ENCODE measurements at places on chromosomes 1 and 21.

- no peak for DNase-seq
Measured at GRCh38 chr1:215878128-215878527, 311.0 kb downstream of the KCTD3 start.

DNA sequence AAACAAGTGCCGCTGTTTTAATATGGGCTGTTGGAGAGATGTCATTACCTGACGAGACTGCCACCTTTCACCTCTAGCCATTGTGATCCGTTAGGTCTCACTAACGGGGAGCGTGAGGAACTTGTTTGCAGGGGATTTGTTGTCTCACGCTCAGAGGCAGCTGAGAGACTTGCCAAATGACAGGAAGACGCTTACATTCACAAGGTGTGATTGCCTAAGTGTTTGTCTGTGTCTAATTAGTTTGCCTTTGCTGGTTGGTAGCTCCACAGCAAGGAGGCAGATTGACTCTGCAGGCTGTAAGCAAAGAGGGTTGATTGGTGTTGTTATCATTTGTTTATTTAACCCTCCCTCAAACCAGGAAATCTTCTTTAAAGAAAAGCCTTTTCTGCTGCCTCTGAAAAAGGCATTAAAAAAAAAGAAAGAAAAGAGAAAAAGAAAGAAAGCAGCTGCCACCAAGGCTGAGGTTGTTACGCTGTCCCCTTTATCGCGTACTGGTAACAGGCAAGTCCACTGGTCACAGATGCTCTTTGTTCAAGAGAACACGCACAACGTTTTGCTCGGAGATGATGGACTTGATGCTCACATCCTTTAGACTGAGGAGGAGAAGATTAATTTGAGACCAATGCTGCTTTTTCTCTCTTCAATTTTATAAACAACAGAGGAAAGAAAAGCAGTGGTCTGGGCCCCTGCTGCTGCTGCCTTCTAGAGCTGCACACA, 203.9 kb downstream of the ZNF326 start:
- no peak for DNase-seq

DNA sequence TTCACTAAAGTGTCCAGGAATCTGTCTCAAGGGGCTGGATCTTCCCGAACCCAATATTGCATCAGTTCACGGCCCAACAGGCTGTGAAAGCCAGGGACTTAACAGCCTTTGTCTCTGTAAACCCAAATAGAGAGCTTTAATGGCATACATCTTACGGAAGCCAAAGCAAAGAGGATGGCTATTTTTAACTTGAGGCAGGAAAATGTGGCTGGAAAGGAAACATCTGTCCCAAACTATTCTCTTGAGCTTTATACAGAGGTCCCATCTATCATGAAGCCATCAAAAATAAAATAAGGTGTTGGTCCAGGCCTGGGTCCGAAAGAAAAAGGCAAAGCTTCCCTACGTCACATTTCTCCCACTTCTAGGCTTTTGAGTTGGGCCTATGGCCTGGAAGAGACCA, 7.7 kb upstream of the CD34 start:
- DNase-seq = no peak

GRCh38 chr1:44259090-44259489, 45.8 kb downstream of the DMAP1 start:
- no peak for DNase-seq

- DNase-seq = no peak
Measured at GRCh38 chr1:153795330-153795837, 20.2 kb downstream of the SLC27A3 start.

GRCh38 chr1:32869923-32870614, 643 bp downstream of the FNDC5 start:
- no peak for DNase-seq

GRCh38 chr1:189656628-189657530, 820.8 kb downstream of the BRINP3 start:
- no peak for DNase-seq

Data from fibroblast of the conjunctiva (primary cell).